HT1080 (cell line): ENCODE measurements at places on chromosomes 1 and 21. TPM values are rescaled to one million over a fixed set of nuclear protein-coding genes. Genes with fewer than 3 reads are reported as not detected.

DNA sequence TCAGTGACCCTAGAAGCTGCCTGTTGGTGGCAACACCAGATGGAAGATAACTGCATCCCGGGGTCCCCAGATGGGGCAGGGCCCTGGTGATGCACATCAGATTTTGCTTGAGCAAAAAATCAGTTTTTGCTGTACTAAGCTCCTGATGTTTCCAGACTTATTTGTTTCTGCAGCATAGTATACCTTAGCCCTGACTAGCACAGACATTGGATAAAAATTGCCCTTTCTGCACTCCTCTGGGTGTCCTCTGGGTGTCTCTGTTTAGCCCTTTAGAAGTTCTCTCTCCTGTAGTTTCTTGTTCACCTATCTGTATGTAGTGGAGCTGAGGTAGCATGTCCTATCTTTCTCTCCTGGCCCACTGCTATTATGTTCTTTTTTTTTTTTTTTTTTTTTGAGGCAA is 30.3 kb upstream of the PLA2G2C start:
- DNase-seq = peak; percentile 33

DISP1 gene
- total RNA-seq = 0.84 and 1.3 TPM in 2 replicates

ANKRD35 gene
- 0.08 TPM in 1 of 2 replicates, not detected in the other for total RNA-seq

DNA sequence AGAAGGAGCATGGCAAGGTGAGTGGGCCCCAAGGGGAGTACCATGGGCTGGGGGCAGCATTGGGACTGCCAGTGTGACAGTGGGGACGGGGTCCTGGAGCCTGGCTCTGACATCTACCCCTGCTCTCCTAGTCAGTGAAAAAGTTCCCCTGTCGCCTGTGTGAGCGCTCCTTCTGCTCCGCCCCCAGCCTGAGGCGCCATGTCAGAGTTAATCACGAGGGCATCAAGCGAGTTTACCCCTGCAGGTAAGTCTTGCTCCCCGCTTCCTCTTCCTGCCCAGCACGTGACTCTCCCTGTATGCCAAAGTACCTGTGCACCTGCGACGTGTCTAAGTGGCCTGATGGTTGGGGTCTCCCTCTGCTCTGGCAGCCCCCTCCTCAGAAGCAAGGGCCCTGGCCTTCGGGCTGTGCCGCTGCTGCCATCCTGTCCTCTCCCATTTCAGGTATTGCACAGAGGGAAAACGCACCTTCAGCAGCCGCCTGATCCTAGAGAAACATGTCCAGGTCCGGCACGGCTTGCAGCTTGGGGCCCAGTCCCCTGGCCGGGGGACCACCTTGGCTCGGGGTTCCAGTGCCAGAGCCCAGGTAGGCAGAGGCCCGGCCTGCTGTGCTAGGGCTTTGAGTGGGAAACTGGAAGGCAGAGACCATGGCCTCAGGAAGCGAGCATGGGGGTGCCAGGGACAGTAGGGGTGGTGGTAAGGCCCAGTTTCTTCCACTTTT is 8.1 kb downstream of the ZNF687 start:
- DNase-seq = no peak

DNA sequence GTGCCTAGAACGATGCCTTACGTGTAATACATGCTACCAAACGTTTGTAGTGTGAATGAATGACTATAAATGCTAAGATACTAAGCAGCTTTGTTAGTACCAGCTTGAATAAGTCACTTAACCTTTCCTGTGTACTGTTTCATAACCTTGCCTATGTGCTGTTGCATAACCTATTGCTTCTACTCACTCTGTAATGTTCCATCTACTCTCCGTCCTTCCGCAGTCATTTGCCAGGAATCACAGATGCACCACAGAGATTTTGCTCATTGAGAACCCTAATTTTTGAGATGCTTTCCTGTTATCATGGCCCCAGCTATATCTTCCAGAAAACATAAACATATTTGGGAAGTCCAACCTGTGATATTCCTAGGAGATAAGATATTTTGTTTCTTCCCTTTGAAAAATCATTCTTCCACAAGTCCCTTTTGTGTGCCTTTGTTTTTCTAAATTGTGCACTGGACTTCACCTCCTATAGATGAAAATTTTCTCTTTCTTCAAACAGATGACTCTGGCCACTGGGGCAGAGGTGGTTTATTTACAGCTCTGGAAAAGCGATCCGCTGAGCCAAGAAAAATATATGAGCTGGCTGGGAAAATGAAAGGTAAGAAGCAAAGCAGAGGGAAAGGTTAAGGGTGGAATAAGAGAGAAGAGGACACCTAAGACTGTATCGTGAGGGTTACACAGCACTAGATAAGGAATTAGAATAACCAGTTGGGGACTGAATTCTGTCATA is 44.8 kb downstream of the CHD1L start:
- no peak for DNase-seq
